Stimulated activated CD4-positive, alpha-beta T cell treated with anti-CD3 and anti-CD28 coated beads, TNF-alpha, amount 100 ng/mL, for 1 hour (primary cell): ENCODE measurements at places on chromosomes 16 and 17.

DNA sequence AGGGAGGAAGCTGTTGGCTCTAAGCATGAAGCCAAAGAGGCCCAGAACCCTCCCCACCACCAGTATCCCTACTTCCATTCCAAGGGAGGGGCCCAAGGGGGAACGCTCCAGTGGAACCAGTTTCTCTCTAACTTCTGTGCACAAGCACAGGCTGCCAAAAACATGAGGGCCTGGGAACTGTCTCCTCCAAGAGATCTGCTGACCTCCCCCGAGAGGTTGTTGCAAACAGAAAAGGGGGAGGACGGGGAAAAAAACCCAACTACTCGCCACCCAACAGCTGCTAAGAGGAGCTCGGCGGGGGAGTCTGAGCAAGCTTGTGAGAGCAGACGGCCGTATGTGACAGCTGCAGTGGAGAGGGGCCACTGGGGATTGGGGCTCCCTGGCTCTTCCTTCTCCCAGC is 15.7 kb upstream of the SLC35B1 start:
- DNase-seq: no peak

GRCh38 chr17:63700528-63701455 is 867 bp upstream of the LIMD2 start:
- no peak for DNase-seq

GRCh38 chr16:56683424-56684172 is 1.3 kb downstream of the MT1X start:
- DNase-seq: no peak

DNA sequence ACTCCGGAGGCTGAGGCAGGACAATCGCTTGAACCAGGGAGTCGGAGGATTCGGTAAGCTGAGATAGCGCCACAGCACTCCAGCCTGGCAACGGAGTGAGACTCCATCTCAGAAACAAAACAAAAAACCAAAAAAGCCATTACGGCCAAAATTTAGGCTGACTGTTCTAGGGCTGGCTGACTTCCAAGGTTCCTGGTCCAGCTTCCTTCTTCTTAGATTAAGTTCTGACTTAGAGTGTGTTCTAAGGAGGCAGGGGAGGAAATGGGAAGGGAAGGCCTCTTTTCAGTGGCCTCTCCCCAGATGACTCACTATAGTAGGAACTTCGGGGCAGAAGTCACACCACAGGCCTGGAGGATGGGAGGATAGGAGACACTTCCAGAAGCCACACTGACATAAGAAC is 27.7 kb upstream of the CLEC18B start:
- DNase-seq: no peak

GRCh38 chr17:81240761-81241160 is 1.6 kb downstream of the NDUFAF8 start:
- no peak for DNase-seq

- DNase-seq: no peak
These were observed 5.3 kb upstream of the DDX52 start for GRCh38 chr17:37648555-37648954.

- DNase-seq: no peak
These were observed 2.8 kb upstream of the SOCS1 start for GRCh38 chr16:11258553-11259492.

GRCh38 chr16:27203507-27204311 is at the start of gene KDM8:
TSS of gene KDM8 (plus strand) at chr16:27203526. CDS start at chr16:27210124, 6,598 bp downstream.
- DNase-seq: peak; percentile 99

DNA sequence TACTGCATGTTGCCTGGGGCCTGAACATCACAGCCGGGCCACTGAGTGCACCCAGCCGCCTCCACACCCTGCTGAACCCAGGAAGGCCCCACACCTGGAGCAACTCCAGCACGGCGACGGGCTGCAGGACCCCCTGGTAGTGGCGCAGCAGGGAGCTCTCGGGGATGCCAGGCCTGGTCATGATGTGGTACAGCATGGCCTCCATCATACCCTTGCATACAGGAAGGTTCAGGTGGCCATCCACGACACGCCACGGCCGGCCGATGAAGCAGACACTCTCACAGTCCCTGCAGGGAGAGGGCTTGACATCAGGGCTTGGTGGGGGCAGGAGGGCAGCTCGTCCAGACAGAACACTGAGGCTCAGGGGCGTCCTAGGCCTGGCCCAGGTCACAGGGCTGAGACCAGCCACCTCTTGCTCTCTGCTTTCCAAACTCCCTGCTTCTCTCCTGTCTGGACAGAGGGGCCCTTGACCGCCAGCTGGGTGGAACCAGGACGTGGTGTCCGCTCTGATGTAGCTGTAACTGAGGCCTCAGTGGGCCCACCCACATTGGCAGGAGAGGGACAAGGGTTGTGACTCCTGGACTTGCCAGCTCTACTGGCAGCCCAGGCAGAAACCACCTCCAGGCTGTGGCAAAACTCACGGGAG is 60.3 kb downstream of the IL21R start:
- no peak for DNase-seq

DNA sequence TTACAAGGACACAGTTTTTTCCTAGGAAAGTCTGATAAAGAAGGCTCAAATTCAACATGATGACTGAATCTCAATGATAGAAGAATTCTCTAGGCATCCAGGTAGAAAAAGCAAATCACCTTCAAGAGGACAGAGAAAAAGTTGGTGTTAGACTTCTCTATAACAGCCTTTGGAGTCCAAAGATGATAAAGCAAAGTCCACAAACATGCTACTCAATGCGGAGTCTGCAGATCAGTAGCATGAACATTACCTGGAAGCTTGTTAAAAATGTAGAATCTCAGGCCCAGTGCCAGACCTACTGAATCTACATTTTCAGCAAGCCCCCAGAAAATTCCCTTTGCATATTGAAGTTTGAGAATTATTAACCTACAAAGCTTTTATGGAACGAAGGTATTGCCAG is 41.4 kb upstream of the MAP2K6 start:
- DNase-seq: no peak

DNA sequence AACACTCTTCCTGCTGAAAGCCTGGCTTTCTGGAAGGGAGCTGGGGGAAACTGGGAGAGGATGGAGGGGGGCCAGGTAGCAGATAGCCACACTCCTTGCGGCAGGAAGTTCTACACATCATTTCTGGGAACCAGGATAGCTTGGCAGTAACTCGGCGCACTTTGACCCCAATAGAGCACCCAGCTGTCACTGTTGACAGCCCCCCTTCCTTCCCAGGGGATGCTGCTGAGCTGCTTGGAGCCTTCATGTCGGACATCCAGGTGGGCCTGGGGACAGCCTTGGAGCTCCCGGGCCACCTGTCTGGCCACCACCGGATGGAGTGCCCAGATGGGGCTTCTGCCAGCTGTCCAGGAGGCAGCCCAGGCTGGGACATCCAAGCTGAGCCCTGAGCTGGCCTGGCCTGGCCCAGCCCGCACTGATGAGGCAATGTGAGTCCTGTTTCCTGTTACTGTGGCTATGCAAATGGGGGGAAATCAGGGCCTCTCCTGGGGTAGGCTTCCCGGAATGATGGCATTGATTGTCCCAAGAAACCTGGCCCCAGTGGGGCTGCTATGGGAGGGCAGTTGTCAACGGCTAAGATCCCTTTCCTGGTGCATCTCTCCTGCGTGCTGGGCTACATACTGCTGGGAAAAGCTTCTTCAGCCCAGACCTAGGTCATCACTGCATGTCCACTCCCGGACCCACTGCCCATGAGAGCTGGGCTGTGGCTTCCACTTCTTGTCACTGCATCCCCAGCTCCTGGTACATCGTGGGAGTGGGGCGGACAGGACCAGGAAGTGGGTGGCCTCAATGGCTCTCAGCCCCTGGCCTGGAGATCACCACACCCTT is 50.0 kb downstream of the SOCS1 start:
- no peak for DNase-seq

DNA sequence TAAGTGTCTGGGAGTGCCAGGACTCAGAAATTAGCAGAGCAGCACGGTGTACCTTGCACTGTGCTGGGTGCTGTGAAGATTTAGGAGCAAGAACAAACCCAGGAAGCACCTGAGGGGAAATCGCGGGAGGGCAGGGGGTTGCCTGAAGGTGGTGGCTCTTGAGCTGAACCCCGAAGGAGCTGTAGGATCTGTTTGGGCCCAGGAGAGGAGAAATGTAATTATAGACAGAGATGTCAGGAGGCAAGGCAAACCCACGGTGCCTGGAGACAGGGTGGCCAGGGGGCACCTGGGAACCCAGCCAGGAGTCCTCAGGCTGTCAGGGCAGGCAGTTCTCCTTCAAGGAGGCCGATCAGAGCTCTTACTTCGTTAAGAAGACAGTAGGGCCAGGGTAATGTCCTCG is 109.1 kb downstream of the C16orf78 start:
- DNase-seq: no peak

- no peak for DNase-seq
These were observed 4.6 kb downstream of the HAGH start for GRCh38 chr16:1821861-1822611.

GRCh38 chr17:35866341-35866950 is 2.2 kb downstream of the HEATR9 start:
- DNase-seq: no peak

GRCh38 chr16:57406881-57407280 is 2.3 kb downstream of the CCL17 start:
- DNase-seq: no peak

DNA sequence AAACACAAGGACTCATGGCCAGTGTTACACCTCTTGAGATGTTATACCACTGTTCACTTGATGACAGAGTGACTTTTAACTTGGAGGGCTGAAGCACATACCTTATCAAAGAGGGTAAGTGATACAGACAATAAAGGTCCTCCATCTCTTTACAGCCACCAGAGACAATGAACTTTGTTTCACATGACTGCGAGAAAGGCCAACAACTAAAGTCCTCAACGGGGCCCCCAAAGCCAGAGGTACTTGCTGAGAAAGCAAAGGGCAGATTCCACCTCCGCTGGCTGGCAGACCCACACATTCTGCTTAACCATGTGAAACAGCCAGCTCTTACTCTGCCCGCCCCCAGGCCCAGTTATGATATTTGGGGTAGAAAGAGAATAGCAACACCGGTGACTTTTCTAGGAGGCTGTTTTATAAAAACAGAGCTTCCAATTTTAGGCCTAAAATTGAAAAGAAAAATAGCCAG is 21.4 kb downstream of the DCUN1D3 start:
- no peak for DNase-seq

DNA sequence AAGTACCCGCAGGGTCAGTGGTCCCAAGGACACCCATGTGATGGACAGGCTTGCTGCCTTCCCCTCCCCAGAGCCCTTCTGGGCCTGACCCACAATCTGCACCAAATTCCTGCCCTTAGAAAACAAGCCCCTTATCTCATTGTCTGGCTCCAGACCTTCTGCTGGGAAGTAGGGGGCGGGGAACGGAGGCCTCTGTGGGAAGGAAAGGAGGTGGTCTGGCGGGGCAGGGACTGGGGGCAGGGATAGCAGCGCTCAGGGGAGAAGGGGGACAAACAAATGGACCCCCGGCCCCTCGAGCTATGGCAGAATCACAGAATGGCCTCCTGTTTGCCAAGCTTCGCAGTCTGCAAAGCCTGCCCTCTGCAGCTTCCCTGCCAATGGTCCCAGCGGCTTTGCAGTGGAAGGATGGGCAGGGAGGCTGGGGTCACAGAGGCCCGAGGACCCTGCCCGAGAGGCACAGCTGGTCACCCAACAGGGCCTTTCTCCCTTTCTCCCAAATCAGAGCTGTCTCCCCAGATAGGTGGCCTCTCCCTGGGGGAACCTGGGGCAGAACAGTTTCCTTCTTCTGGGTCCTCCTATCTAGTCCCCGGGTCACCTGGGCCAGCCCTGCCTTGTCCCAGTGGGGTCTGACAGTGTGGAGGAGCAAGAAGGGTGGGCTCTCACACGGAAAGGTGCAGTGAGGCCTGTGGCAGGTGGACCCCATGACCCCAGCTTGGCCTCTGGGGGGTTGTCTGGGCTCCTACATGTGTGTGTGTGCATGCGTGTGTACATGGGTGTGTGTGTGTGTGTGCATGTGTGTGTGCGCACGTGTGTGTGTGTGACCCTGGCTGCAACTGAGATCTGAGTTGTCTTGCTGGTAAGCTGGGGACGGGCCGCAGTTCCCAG is 25.5 kb downstream of the TMEM235 start:
- no peak for DNase-seq
